ENCODE measurements at places on chromosomes 11 and 22.

GRCh38 chr11:3161720-3162409, 3.2 kb downstream of the OSBPL5 start:
- no peak for DNase-seq

- DNase-seq: no peak
Measured at GRCh38 chr11:68693484-68693882, 9.1 kb downstream of the GAL start.

DNA sequence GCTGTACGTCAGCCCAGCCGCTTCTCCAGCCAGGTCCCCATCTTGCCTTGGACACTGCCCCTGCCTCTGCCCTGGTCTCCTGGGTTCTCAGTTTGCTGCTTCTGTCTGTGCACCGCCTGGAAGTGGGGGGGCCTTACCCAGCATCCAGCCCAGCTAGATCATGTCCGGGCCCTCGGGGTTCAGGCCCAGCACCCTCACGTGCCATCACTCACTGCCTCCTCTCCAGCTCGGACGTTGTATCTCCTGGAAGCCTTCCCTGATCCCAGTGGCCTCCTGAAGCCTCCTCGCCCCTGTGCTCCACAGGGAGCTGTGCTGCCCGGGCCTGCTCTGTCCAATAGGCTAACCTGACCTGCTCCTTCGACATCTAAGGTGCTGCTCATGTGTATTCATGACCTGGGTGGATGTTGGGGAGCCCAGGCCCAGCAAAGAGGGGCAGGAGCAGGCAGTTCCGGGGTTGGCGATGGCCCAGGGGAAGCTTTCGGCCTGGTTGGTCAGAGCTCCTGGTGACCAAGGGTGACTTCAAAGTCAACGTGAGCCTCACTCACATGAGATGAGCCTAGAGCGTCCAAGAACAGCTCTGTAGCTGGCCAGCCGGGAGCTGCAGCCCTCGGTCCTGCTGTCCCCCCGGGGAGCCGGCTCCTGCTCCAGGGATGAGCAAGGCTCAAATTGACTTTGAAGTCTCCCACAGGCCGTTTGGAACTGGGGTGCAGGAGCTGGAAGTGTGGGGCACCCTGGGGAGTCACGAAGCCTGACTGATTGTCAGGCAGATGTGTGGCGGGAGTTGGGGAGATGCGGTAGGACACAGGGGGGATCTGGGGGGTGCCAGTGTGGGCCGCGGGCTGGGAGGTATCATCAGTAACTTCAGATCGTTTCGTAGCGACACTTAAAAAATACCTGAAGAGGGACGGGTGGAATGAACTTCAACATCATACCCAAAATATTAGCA, 5.2 kb upstream of the ASCL2 start:
- DNase-seq: no peak

- no peak for DNase-seq
Measured at GRCh38 chr11:19344661-19345518, 104.1 kb upstream of the E2F8 start.

- no peak for DNase-seq
Measured at GRCh38 chr22:34160141-34160783, 240.0 kb upstream of the LARGE1 start.

DNA sequence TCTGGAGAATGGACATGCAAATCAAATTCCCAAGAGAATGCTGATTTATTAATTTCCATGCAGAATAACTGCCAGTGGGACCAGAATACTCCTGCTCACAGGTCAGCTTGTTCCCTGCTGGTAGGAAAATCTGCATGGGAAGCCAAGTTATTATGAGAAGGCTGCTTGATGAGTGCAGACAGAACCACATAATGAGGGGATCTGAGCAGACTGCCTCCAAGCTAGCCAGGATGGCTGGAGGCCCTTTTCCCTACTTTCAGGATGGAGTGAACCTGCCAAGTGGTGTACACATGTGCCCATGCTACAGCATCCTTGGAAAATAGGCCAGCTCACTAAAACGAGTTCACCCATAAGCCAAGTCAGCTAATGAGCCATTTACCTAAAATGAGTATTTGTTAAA, 55.2 kb upstream of the ZBED5 start:
- DNase-seq: no peak

DNA sequence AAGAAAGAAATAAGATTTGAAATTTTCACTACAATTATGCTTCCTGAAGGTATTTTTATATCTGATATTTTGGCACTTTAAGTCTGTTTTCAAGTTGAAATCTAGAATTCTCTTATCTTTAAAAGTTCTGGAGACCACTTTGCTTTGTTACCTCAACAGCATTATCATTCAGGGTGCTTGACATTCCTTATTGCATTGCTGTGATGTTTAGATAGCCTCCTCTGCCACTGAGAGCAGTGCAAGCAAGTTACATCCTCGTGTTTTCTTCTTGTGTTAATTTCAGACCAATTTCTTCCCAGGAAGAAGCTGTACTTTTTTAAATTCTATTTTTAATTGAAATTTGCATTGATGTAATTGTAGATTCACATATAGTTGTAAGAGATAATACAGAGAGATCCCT, 333.9 kb upstream of the KIRREL3 start:
- no peak for DNase-seq

DNA sequence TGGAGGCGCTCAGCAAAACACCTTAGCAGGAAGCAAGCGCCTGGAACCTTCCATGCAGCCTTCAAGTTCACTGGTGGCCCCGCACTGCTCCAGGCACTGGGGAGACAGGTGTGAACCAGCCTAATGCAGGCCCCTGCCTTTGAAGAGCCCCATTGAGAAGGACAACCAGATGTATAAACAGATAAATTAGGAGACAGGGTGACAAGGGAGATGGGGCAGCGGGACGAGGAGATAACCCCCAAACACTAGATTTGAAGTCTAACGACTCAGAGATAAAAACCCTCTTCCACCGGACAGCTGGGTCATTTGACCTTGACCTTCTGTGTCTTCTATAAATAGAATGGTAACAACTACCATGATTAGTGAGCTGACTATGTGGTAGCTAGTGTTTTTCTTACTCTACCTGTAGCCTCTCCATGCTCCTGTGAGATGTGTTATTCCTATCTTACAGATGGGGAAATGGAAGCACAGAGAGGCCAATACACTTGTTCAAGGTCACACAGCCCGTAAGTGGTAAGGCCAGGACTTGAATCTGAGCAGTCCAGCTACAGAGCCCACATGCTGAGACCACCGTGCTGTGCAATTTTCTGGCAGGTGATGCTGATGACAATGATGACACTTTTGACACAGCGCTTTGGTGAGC, 2.0 kb upstream of the PDGFB start:
- no peak for DNase-seq

- DNase-seq: no peak
Measured at GRCh38 chr22:39360674-39361413, 11.1 kb downstream of the SYNGR1 start.

DNA sequence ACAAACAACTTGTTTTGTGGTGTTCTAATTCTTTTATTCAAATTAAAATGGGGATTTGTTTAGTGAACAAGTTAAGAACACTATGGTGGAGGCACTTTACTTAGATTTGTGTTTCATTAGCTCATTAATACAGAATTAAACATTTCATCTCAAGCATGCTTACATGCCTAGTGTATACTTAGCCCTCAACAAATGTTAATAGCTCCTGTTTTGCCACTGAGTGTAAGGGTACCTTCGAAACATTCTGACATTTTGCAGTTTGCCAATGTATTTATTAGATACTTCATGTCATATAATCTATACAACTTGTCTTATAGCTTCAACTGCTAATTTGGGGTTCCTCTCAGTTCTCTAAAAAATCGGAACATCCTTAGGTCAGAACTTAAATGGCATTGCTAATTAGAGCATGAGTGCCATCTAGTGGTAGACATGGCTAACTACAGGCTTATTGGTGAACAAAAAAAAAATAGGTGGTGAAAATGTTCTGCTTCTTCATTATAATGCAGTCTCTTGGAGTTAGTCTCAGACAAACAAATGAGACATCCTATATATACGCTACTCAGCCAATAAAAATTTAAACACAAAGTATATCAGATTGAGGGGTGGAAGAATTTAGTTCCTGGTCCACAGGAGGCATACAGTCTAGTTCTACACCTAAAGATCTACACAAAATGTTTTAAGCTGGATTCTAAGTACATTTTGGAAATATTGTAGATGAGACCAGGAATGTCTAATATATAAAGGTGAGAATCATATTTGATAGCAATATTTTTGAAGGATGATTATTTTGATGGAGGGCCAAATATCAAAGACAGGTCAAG, 4.9 kb upstream of the CNTN5 start:
- no peak for DNase-seq

DNA sequence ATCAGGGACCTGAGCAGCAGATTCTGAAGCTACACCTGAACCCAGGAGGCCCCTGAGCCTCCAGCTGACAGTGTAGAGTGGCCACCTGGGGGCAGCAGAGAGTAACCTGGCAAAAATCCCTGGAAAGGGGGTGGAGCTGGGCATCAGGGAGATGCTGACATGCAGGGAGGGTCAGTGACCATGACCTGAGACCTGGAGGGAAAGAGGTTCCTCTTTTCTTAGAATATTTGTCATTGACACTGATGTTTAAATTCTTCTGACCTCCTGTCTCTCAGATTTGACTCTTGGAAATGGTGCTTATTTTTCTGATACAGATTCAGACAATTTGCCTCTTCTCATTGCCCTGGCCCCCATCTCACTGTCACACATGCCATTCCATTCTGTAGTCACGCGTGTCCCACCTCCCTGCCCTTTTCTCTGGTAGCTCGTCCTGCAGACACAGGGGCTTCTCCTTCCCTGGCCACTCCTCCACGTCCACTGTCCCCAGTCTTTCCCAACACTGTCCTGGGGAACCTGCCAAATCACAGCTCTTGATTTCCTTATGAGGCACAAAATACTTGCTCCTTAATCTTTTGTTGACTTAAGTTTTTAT, 117.2 kb upstream of the IGLL5 start:
- DNase-seq: peak; percentile 29

GRCh38 chr11:59182457-59183151, 10.7 kb downstream of the DTX4 start:
- DNase-seq: no peak

DNA sequence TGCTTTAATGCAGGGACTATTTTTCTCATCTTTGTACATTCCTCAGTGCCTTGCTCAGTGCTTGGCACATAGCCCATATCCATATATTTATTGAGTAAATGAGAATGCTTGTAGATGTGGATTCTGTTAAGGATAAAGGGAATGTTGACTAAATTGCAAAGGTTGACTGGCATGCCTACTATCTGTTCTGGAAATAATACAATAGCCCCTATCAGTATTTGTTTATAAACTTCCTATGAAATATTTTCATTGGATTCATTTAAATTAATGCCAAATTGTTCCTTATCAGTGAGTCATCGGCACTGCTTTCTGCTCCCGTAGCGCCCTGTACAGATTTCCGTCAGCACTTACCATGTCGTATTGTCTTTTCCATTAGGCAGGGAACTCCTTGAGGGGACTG, 8.0 kb downstream of the RNF121 start:
- no peak for DNase-seq

- DNase-seq: no peak
Measured at GRCh38 chr22:39230261-39231196, 14.3 kb downstream of the PDGFB start.

DNA sequence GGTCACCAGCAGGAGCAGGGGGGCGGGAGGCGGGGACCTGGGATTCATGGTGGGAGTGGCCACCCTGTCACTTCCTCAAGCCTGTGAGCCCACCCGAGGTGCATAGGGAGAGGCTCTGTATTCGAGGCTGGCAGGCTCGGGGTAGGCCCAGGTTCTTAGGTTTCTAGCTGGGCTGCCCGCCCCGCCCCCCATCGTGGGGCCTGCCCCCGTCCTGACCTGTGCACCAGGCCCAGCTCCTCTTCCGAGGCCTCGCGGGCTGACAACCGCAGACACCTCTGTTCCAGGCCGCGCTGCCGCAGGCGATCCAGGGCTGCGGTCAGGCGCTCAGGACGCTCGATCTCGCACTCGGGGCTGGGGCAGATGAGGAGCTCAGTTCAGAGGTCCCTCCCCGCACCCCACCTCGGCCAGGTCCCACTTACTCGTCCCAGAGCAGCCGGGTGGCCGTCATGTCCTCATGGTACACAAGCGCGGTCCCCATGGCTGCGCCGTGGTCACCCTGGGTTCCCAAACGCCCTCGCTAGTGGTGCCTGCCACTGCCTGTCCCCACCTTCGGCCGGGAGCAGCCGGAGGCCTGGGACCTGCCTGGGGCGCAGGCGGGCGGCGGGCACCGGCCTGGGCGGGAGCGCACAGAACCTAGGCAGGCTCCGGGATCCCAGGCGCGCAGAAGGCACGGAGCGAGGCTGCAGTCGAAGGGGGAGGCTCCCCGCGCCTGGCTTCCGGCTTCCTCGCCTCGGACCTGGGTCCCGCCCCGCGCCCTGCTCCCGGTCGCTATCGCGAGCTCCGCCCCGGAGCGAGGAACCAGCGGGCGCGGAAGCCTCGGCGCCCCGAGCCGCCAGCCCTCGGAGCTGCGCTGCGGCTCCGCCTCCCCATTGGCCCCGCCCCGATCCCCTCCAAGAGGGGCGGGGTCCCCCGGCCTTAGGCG, at the start of gene HDAC10:
Gene HDAC10, minus strand, starts transcription at position 711 of the 922 bp plus-strand sequence. Its CDS starts 233 bp downstream, at position 478.
- DNase-seq: peak; percentile 50

DNA sequence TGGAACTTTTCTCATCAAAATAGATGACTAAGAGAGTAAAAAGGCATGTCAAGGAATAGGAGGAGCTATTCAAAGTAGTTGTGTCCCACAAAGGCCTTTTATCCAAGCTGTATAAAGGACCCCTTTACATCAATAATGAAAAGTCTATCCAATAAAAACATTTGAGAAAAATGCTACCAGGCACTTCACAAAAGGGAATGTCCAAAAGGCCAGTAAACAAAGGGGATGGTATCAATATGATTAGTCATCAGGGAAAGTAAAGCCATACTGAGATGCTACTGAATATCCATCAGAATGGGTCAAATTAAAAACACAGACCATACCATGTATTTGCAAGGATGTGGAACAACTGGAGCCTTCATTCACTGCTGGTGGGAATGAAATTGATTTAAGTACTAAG, 224.9 kb downstream of the NELL1 start:
- no peak for DNase-seq

DNA sequence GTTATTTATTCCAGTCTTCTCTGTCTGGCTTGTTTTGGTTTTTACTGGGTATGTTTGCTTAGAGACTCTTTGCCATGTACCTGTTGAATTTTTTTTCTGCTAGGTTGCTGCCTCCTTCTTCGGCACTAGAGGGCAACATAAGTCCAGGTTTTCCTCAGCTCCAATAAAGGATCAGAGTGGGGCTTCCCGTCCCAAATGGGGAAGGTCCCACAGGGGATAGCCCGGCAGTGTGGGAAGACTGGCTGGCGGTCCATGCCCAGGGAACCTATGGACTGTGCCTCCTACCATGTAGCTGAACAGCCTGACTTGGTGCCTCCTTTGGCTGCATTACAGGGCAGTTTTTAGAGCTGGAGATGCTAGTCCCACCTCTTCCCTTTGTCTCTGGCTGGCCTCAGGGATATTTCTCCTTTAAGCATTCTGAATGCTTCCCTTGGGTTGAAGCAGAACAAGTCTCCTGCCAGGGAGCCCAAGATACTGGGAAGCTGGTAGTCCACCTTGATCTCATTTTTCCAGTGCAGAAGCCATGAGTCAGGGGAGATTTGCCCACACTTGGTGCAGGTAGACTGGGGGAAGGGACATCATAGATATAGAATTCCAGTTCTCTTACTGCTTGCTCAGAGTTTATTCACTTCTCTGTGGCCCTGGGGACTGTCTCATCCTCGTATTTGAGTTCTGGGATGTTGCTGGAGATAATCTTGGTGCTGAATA, 60.2 kb downstream of the BRD1 start:
- DNase-seq: no peak

GRCh38 chr22:43230971-43231723, 44.2 kb upstream of the TTLL12 start:
- peak; percentile 11 for DNase-seq

- no peak for DNase-seq
Measured at GRCh38 chr11:18641677-18642076, 7.5 kb upstream of the SPTY2D1 start.

All from stimulated activated CD4-positive, alpha-beta T cell treated with anti-CD3 and anti-CD28 coated beads, Interleukin-1b, Interleukin-23, amount 100 ng/mL, for 1 hour (primary cell).